ENCODE measurements at places on chromosomes 5 and 9.

GRCh38 chr5:66171349-66172344 lies 27.5 kb downstream of the SREK1 start:
- DNase-seq, result no peak

DNA sequence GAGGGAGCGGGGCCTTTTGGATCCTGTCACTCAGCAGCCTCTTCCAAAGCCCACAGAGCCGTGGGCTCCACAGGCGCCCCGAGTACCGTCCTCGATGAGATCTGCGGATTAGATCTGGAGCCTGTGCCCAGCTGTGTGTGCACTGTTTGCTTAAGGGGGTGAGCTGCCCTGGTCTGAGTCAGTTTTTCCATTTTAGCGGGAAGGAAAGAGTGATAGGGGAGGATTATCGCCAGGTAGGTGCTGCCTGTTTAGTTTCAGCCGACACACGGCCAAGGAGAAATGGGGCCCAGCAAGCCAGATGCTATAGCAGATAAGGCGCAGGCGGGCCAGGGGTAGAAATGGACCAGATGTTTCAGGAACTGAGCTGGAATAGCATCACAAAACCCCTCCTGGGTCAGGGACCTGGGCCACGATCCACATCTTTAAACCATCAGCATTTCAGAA lies 18.1 kb downstream of the COL5A1 start:
- no peak for DNase-seq

DNA sequence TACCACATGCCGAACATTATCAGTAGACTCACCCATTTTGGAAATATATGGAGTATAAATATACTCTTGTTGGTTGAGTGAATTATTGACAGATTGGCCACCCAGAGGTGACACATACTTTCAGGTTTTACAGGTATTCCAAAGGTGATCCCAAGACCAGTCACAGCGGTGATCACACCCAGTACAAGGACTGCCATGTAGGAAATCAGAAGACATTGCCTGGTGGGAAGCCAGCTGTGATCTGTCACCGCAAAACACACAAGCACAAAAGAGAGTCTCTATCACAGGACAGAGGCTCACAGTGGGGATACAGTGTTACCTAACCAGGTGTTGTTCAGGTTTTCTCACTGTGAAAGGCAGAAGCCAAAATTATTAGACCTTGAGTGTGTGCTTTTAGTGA lies 15.8 kb downstream of the BTF3 start:
- no peak for DNase-seq

DNA sequence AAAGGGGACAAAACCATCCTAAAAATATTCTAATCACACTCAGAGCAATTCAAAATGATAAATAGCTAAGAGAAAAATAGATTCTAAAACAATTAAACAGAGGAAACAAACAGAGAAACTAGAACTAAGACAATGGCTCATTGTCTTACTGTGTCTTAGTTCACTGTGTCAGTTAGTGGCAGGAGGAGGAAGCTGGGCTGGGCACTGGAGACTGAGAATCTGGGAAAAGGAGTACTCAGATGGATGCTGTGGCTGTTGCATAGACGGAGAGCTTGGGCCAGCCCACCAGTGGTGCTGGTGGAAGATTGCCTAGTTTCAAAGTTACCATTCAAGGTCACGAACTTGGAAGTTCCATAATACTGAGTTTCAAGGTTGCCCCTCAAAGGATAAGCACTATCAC lies 94.7 kb upstream of the IFNK start:
- DNase-seq, result no peak

DNA sequence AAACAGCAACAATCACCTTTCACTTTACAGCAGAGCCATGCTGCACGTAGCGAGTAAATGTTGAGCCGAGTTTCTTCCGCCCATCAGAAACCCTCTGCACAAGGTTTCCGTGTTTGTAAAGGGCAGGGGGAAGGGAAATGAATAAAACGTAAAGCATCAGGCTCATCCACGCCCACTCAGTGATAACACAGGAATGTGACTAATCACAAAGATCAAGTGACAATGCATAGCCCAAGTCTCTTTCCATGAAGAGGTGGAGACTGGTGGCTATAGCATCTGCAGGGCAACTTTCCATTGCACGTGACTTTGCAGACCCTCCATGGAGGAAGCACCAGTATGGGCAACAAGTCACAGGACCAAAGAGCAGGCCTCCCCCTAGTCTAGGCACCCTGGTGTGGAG lies 56.6 kb downstream of the CAMSAP1 start:
- no peak for DNase-seq

DNA sequence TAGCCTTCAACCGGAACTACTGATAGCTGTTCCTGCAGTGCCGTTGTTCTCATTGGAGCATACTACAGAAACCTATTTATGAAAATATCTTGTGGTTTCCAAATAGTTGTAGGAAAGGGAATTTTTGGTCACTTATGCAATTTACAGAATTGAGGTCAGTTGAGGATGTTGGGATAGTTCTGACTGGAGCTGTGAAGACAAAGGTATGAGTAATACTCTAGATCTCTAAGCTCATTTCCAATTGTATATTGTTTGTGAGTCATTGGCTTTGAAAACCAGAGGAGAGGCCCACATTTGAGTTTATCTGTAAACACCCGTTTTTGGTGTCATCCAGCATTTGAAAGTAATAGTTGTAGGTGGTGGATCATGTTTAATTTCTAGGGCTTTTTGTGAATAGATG lies 561.3 kb upstream of the WWC1 start:
- DNase-seq, result no peak

GRCh38 chr5:66881480-66882161 lies 285.4 kb downstream of the MAST4 start:
- no peak for DNase-seq

DNA sequence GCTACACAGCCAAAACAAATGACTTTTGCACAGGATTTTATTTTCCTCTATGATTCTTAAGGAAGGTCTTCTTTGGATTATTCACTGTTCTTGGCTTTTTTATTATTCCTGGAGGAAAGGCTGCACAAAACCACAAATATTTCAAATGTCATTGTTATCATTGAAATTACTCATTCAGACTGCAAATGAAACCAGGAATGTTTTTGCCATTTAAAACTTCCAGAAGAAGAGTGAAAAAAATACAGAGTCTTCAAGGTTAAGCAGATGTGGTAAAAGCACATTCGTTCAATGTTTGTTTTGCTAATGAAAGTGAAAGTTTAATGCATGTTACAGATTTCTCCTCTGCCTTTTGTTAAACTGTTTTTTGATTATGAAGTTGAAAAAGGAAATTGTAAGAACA lies 238.2 kb downstream of the TLE4 start:
- no peak for DNase-seq

DNA sequence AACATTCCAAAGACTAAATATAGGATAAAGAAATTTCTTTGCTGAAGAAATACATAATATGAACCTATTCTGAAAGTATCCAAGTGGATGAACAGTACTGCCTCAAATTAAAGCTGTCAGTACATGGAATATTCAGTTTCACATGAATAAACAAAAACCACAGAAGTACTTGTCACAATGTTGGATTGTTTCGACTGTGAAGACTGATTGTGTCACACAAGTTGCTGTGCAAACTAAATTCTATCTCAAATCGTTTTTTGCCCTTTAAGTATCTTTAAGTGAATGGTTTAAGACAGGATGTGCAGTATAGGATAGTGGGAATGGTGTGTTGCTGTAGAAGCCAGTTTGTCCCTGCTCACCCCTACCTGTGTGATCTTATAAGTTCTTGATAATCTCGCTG lies 137.4 kb upstream of the OTULINL start:
- DNase-seq, result no peak

- DNase-seq, result no peak
Measured at GRCh38 chr5:91225848-91226686, 157.1 kb downstream of the ARRDC3 start.

GRCh38 chr5:95229646-95230045 lies 55.2 kb downstream of the MCTP1 start:
- DNase-seq, result no peak

DNA sequence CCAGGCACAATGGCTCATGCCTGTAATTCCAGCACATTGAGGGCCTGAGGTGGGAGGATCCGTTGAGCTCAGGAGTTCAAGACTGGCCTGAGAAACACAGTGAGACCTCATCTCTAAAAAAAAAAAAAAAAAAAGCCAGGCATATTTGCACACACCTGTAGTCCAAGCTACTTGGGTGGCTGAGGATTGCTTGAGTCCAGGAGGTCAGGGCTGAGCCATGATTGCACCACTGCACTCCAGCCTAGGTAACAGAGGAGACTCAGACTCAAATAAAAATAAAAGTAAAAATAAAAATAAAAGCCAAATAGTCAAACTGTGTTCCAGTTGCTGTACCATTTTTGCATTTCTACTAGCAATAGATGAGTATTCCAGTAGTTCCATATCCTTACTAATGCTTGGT lies 616.0 kb downstream of the KIF4B start:
- DNase-seq, result no peak

DNA sequence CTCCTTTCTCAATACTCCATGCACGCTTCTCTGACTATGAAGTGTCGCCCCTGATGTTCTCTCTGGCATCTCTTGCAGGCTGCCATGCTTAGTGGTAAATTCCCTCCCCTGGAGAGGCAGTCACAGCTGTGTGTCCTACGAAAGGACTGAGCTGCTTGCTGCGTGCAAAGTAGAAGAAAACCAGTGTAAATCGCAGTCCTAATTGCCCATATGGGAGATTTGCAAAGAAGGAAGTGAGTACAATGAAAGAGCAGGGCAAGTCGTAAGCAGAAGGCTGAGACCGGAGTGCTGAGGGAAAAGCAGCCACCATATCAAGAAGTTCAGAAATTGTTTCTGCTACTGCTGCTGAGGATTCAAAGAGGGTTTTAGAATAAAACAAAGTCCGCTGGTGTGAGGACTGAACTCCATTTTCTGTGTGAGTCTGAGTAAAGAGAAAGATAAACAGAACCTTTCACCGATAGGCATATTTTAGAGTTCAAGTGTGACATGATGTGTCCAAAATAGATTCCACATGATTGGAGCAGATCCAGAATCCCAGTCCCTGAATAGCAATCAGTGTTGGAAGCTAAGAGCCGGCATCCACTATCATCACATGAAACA lies 507.8 kb upstream of the MPDZ start:
- no peak for DNase-seq

- DNase-seq, result no peak
Measured at GRCh38 chr9:68429631-68430030, 73.2 kb downstream of the PGM5 start.

GRCh38 chr5:132260714-132261551 lies 3.4 kb downstream of the PDLIM4 start:
- DNase-seq, result no peak

- DNase-seq, result no peak
Measured at GRCh38 chr9:126706698-126707053, 92.9 kb downstream of the LMX1B start.

- no peak for DNase-seq
Measured at GRCh38 chr5:41815663-41816229, 54.5 kb downstream of the OXCT1 start.

GRCh38 chr5:84718377-84718776 lies 333.7 kb upstream of the EDIL3 start:
- DNase-seq, result no peak

DNA sequence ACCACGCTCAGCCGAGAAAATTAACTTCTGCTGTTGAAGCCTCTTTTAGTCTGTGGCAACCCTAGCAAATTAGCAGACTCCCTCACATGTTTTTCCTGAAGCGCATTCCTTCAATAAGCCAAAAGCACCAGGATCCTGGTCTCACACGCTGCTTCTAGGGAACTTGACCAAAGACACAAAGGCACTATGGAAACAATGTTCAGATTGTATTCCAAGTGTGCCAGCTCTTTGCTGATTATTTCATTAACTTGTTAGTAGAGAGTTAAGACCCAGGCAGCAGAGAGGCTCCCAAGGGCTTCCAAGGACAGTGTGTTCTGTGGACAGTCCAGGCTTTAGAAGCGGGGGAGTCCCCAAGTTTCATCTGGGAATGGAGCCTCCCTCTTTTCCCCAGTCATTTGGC lies 94.4 kb upstream of the BASP1 start:
- no peak for DNase-seq

DNA sequence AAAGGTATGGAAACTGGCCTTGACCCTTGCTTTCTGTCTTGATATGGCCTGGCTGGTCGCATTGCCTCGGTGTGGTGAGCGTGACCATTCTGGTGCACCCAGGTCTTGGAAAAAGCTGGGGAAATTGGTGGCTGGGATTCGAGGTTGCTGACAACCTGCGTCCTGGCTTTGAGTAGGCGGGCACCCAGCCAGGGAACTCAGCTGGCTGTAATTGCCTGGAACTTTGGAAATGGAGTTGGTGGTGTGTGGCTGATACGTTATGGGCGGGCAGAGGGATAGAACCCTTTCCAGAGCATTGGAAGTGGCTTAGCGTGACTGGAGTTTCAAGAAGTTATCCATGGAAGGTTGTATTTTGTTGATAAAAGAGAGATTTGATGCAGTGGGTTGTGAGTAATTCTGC lies 35.2 kb downstream of the KCNMB1 start:
- no peak for DNase-seq

DNA sequence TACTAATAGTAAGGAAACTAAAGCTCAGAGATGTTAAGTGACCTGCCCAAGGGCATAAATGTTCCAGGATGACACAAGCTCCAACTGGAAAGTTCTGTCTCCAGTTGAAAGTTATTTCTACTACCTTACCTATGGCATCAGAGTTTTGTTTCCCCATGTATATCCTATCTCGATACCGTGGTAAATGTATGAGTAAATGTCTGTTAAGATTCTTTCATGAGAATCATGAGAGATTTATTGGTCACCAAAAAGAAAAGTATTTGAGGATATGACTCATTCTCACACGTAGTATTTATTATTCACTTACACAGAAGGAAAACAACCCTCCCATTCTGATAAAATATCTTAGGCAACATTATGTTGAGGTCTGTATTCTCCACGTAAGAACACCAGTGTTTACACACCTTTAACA lies 11.1 kb upstream of the SHOC1 start:
- no peak for DNase-seq

DNA sequence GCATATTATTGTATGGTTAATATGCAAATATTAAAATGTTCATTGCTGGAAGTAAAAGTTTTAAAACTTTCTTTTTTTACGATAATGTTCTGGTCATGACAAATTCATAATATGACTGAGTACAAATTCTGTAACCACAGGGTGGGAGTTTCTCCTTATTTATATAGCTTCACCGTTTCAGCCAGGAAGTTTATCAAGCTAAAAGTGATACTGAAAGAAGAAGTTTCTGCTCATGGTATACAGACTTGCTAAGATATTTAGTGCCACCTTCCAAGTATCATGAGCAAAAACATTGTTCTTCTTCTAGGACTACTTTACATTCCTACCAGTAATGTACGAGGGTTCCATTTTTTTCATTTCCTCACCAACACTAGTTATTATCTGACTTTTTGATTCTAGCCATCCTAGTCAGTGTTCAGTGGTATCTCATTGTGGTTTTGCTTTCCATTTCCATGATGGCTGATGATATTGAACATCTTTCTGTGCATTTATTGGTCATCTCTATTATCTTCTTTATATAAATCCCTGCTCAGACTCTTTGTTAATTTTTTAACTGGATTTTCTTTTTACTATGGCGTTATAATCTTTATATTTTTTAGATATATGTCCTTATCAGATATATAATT lies 94.2 kb upstream of the PRRC1 start:
- no peak for DNase-seq

GRCh38 chr9:126523611-126524111 lies 90.1 kb upstream of the LMX1B start:
- DNase-seq, result no peak
